GM23338 (cell line): ENCODE measurements at places on chromosomes 11 and 22.

GRCh38 chr11:115207166-115207591 is 297.0 kb downstream of the CADM1 start:
- DNase-seq = no peak

- DNase-seq = no peak
Observed at GRCh38 chr11:111871693-111872161, 346 bp upstream of the ALG9 start.

- peak; percentile 78 for DNase-seq
Observed at GRCh38 chr11:32960553-32961164, 55.0 kb upstream of the DEPDC7 start.

GRCh38 chr11:21794306-21794705 is 398.6 kb upstream of the ANO5 start:
- no peak for DNase-seq

DNA sequence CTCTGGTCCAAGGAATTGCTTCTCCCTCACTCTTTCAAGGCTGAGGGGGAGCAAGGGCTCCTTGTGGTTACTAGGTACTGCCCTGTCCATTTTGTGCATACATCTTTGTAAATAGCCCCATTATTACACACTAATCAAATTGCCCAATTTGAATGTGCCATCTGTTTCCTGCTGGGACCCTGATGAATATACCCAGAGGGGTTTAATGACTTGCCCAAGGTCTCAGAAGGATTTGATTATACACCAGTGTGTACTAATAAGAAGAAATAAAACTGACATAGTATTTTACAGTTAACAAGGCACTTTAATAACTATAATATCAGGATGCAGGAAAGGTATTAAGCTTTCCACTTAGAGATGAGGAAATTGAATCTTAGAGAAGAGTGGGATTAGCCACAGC is 64.6 kb upstream of the PTPRJ start:
- no peak for DNase-seq

- no peak for DNase-seq
Observed at GRCh38 chr11:24709928-24710565, 213.2 kb downstream of the LUZP2 start.

DNA sequence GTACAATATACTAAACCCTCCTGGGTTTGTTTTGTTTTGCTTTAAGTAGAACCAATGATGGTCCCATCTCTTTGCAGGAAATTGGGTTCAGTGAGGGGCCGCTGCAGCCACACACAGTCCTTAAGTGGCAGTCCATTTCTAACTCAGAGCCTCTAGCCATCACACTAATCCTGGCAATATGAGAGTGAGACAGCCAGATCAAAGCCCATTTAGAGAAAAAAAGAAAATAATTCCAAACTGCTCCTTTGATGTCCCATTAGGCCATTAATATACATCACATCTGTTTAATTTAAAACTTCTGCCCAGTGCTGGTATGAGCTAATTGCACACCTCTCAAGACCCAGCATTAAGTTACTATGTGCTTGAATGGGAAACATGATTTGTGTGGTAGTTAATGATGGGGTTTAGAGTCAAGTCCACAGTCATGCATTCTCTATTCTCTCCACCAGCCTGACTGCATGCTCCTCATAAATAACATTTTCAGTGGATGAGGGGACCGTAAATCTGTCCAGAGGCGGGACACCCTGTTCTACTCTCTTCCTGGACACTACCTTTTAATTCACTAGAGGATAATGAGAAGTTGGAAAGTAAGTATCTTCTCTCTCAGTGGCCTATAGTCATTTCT is 53.8 kb upstream of the BIRC3 start:
- DNase-seq = no peak

DNA sequence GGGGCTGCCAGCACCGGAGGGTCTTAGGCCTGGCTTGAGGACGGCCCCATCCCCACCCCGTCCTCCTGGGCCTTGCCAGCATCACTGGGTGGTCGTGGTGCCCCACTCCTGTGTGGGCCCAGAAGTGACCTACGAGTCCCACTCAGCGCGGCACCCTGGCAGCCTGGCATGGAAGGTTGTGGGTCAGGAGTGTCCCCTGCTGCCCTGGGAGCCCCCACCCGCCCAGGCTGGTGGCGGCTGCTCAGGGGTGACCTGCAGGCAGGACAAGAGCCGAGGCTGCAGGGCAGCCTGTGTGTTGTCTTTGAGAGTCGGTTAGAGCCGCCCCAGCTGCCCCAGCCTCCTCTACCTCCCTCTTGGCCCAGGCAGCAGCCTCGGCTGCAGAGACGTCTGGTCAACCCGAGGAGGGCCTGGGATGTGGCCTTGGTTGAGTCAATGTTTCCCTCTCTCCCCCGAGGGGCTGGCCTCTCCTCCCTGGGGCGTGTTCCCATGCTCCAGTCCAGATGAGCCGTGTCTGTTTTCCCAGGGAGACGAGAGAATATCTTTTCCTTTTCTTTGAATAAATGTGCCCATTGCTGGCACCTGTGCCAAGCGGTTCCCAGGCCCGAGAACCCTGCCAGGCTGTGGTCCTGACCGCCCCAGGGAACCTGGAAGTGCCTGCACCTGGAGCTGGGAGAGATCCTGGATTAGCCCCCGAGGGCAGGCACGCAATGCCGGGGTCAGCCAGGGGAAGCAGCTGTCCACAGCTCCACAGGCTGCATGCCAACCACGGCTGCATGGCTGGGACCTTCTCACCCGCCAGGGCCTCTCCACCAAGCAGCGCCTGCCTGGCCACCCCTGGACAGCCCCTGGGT is 35.7 kb upstream of the MUC5AC start:
- DNase-seq = no peak

DNA sequence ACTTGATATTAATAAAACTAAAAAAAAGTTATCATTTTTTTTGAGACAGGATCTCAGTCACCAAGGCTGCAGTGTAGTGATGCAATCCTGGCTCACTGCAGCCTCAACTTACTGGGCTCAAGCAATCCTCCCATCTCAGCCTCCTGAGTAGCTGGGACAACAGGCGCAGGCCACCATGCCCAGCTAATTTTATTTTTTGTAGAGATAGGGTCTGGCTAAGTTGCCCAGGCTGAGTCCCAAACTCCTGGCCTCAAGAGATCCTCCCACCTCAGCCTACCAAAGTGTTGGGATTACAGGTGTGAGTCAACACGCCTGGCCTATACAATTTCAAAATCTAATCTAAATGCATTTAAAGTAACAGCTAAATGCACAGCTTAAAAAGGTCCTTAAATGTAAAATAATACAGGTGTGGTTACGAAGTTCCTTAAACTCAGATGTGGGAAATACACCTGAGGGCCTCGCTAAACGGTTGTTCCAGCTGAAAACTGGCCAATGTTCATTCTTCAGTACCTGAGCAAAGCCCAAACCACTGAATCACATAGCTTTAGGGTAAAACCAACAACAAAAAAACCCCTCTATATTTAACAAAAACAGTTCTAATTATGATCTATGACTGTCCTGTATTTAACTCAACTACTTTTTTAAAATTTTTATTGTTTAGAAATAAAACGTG is 11.8 kb downstream of the NAP1L4 start:
- DNase-seq = no peak

GRCh38 chr11:131969261-131969660 is 598.8 kb downstream of the NTM start:
- no peak for DNase-seq

DNA sequence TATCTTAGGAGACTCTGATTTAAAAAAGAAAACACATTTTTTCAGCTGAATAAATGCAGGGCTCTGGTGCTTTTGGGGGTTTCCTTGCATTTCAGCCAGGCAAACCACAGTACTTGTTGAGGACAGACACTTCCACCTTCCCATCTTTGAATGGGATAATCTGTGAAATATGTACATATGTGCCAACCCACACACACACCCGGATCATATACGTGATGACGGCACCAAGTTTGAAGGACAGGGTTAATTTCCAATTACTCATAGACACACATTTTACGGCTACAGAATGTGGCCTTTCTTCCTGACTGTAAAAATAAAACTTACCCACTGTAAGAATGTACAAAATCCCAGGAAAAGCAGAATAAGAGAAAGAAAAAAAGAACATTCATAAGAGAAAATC is 104.4 kb downstream of the MPPED2 start:
- no peak for DNase-seq

- DNase-seq = peak; percentile 92
Observed at GRCh38 chr11:118910309-118911112, 15.2 kb downstream of the BCL9L start.

GRCh38 chr11:17443926-17444690 is 32.5 kb downstream of the ABCC8 start:
- DNase-seq = no peak

- peak; percentile 74 for DNase-seq
Observed at GRCh38 chr11:126146454-126147192, 64.8 kb downstream of the RPUSD4 start.

GRCh38 chr11:20068691-20069090 is 91.6 kb downstream of the DBX1 start:
- no peak for DNase-seq
